Mesenteric fat pad (tissue), 1 donor: ENCODE measurements at places on chromosomes 5 and 9.

DNA sequence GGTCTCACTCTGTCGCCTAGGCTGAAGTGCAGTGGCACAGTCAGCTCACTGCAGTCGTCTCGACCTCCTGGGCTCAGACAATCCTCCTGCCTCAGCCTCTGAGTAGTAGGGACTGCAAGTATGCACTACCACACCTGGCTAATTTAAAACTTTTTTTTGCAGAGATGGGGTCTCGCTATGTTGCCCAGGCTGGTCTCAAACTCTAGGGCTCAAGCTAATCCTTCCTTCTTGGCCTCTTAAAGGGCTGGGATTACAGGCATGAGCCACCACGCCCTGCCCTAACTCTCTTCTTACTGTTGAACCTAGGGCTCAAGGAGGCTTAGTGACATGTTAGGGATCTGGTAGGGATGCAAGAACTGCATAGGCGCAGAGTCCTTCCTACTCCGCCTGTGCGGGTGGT is 65.3 kb downstream of the SNX30 start:
- no peak for DNase-seq

DNA sequence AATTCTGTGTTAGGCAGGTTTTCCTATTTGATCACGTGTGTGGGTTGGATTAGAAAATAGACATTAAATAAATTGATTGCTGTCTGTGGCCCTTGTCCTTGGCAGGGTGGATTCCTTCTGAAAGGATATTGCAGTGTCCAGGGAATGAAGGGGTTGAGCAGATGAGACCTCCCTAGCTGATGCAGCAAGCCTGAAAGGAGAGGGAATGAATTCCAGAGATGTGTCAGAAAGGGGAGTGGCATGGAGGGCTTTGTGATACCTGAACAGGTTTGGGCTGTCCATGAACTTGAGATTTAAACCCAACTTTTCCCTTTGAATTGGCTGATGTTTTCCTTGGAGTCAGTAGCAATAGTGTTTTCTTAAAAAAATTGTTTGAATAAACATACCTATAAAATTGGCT is 66.8 kb downstream of the ADCY2 start:
- no peak for DNase-seq

- DNase-seq = no peak
Observed at GRCh38 chr5:160602744-160603143, 181.1 kb downstream of the PTTG1 start.

DNA sequence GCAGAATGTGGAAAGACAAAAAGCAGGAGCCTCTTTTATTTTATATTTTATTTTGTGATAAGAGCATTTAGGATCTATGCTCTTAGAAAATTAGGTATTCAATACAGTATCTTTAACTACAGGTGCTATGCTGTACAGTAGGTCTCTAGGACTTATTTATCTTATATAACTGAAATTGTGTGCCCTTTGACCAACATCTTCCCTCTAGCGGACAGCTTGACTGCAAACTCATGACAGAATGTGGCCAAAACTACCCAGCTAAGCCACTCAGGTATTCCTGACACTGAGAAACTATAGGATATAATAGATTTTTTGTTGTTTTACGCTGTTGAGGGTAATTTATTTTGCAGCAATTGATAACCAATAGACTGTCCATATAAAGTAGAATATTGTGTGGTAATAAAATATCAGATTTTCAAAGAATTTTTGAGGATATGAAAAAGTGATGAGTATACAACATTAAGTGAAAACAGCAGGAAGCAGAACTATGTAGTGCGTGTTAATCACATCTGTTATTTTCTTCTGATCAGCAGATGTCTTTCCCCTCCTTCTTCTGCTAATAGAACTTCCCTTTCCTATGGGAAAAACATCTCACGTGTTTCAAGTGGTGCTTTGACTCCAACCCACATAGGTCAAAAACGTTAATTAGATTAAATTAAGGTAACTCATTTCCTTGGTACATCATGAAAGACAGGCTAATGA is 69.9 kb upstream of the SELENOP start:
- no peak for DNase-seq

DNA sequence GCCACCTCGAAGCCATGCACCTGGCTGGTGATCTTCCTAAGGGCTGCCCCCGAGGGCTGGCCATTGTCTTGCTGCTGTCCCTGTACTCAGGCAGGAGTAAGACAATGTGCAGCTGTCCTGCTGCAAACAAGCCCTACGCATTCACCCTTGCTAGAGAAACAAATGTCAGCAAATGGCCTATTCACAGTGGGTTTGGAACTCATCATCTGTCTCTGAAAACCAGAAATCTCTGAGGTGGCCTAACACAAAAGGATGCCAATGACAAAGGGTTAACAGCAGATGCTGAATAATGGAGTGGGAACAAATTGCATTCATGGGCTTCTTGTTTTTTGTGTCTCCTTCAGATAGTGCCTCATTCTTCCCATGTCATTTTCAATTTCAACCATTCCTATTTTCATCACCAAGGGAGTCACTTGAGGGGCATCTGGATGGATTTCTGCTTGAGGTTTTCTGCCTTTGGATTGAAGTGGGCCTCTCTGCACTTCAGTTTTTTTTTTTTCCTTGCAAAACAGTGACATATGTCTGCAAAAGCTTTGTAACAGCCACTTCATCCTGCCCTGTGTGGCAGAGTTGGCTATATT is 261.6 kb upstream of the VLDLR start:
- DNase-seq = no peak

- DNase-seq = no peak
Observed at GRCh38 chr9:112570671-112571167, 84.1 kb downstream of the KIAA1958 start.

DNA sequence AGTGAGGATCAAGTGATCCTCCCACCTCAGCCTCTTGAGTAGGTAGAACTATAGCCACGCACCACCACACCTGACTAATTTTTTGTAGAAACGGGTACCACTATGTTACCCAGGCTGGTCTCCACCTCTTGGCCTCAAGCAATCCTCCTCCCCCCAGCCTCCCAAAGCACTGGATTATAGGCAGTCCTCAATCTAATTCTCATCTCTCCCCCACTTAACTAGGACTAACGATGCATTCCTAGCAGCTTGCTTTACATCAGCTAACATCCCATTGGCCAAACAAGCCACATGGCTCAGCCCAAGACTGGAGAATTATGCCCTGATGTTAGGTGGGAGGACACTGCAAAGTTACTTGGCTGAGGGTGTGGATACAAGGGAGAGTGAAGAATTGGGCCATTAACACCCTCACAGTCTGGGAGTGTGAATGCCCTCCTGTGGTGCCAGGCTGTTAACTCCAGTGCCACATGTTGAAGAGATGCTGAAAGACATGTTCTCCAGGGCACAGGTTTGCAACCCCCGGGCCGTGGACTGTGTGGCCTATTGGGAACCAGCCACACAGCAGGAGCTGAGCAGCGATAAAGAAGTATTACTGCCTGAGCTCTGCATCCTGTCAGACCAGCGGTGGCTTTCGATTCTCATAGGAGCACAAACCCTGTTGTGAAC is 5.3 kb upstream of the ZNF367 start:
- DNase-seq = no peak

GRCh38 chr5:136109453-136110135 is 23.1 kb upstream of the SMAD5 start:
- no peak for DNase-seq

DNA sequence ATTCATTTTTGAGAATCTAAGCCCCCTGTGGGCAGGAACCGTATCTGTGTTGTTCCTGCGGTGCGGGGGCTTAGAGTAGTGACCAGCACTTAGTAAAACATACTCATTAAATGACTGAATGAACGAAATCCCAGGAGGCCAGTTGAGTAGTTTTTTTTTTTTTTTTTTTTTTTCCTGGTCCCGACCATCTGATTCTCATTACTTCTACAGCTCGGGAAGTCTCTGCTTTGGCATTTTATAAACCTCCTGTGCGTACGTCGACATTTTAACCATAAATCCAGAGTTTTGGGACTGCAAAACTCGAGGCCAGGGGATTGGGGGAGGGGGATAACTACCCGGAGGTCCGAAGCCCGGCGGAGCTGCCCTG is 31.5 kb upstream of the SPRY4 start:
- DNase-seq = no peak

DNA sequence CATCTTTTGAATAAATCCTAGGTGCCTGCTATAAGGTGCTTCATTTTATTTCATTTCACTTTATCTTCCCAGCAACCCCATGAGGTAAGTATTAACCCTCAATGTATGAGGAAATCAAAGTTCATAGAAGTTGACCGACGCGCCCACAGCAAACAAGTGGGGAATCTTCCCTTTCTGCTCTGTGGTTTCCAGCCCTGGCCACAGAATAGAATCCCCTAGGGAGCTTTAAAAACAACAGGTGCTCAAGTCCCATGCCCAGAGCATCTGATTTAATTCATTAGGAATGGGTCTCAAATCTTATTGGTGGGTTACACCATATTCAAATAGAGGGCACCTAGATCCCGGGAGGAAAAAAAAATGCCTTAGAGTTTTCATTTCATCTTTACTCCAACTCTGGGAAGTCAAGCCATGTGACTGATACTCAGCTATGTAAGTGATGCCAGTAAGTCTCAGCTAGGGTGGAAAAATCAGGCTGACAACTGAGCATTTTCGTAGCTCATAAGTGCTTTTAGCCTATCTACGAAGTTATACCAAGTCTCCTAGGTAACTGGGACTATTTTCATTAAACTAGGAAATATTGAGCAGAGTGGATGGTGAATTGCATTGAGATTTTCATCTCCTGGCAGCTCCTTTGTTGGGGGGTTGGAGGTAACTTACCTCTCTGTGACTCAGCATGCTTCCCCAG is 353.4 kb upstream of the SLC30A5 start:
- no peak for DNase-seq

DNA sequence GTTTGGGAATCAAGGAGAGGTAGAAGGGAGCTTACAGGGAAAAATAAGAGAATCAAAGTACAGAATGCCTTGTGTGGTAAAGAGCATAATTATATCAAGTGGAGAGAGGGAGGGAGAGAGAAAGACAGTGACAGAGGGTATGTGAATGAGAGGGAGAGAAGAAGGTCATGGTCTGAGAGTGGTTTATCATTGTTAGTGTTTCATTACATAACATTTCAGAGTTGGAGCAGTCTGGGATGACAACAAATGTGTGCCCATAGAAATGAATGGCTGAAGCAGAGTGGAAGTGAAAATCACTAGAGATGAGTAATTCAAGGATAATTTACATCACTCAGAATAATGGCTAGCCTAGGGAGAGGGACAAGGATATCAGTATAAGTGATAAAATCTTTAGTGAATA is 799.2 kb downstream of the TLE1 start:
- no peak for DNase-seq

DNA sequence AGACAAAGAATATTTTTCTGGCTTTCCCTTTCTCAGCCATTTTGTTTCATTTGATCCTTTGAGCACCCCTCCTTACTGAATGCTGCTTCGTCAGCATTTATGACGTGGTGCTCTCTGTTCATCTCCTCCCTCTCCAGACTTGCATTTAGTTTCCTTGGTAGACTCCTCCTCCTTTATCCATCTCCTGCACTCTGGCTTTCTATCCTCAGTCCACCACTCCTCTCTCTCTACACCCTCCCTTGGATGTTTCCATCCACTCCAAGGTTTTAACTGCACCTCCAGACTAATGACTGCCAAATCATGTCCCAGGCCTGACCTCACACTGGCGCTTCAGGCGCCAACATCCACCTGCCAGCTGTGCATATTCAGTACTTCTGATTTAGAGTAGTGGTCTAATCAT is 245.4 kb downstream of the RAB3C start:
- DNase-seq = no peak

DNA sequence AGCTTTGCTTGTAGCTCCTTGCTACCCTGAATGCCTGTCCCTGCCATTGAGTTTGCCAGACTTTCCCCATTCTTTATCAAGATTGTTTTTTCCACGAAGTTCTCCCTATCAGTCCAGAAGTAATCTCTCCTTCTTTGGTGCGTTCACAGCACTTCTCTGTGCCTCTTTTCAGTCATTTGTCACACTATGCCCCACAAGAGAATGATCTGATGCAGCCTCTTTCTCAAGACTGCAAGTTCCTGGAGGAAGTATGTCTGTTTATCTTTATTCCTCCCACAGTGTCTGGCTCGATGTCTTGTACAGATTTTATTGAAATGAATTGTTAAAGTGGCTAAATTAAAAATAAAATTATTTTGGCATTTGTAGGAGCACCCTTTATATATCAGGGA is 99.3 kb downstream of the CCDC192 start:
- DNase-seq = no peak

DNA sequence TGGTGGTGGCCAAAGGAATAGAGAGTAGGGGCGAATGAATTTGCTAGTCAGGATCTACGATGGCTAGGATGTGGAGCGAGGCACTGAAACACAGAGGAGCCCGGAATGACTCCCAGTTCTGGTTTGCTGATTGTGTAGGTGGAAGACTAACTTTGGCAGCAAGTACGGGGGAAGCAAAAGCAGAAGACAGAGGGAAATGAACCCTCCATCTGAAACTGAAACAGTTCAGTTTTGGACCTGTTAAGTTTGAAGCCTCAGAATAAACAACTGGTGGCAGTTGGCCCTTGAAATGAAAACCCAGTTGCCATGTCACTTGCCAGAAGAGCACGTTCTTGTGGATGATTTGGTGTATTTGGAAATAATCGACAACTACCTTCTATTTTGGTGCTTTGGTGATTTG is 15.4 kb upstream of the SMIM15 start:
- no peak for DNase-seq

DNA sequence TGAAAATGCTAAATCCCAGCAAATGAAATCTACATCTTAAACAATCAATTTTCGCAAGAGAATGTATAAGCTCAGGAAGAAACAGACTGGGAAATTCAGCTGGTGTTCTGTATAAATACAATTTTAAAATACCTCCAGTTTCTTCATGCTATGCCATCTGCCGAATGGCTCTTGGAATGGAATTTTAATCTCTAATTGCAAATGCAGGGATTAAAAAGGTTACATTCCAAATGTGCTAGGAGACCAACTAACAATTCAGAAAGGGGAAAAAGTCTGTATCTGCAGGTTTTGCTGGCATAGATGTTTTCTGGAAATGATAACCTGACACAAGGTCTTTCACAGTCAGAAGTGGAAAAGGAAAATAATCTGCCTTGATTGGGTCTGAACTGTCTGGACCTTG is 379.7 kb downstream of the MAT2B start:
- no peak for DNase-seq

DNA sequence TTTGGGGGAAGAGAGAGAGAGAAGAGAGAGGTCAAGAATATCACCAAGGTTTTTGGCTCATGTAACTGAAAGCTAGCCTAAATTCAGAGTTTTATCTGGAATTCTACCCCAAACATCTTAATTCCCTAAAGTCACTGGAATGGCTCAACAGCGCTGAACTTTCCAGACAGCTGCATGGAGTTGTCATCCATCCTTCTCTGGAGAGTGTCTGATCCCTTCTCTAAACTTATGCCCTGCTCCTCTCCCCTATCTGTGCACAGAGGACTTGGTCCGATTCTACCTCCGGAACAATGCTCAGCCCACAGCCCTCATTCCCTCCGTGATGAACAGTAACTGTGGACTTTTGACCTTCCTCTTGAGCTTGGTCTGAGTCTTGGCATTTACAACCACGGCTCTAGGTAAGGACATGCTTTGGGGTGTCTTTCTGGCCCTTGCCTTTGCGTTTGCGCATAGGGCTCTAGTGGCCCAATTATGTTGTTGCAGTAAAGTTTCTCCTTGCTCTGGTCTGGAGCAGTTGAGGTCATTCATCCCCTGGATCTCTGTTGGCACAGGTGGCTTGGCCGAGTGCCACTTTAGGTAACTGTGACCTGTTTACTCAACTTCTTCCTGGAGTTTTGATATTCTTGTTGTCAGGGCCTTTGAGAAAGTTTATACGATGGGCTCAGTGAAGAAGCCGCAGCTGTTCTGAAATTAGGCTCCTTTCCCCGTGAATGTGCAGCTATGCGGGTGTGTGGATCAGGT is 18.3 kb upstream of the CD180 start:
- DNase-seq = no peak
